Right hindlimb (tissue), 1 donor: ENCODE measurements at places on chromosomes 6 and 20.

GRCh38 chr6:27866357-27867050, 45.7 kb downstream of the OR2B2 start:
- DNase-seq = peak; percentile 49

GRCh38 chr20:57417830-57418780, 26.9 kb downstream of the RBM38 start:
- no peak for DNase-seq

- no peak for DNase-seq
Observed at GRCh38 chr6:151068761-151069312, 170.9 kb upstream of the AKAP12 start.

- no peak for DNase-seq
Observed at GRCh38 chr6:75300531-75300855, 15.9 kb upstream of the TMEM30A start.

- no peak for DNase-seq
Observed at GRCh38 chr20:3577366-3577765, 85.8 kb downstream of the GFRA4 start.

DNA sequence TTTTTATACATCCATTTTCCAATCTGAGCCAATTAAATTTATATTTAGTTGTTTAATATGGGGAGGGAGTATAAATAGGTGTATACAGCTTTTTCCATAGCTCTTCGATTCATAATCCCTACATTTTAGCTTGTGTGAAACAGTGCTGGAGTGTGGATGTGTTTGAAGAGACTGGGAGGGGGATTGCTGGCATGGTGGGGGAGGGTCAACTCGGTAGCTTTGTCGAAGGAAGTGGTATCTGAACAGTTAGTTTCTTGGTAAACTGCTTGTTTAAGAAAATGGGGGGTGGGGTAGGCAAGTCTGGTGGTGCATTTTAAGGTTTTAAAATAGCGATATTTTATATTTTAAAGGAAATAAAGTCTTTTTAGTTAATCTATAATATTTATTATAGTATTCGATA, 1.4 kb upstream of the LIN28B start:
- no peak for DNase-seq

- peak; percentile 74 for DNase-seq
Observed at GRCh38 chr20:1802385-1803060, 92.7 kb upstream of the SIRPA start.

- no peak for DNase-seq
Observed at GRCh38 chr6:169429001-169429400, 175.4 kb upstream of the THBS2 start.

GRCh38 chr20:22460231-22460630, 124.1 kb downstream of the FOXA2 start:
- no peak for DNase-seq
